ENCODE measurements at places on chromosomes 11 and 22.

DNA sequence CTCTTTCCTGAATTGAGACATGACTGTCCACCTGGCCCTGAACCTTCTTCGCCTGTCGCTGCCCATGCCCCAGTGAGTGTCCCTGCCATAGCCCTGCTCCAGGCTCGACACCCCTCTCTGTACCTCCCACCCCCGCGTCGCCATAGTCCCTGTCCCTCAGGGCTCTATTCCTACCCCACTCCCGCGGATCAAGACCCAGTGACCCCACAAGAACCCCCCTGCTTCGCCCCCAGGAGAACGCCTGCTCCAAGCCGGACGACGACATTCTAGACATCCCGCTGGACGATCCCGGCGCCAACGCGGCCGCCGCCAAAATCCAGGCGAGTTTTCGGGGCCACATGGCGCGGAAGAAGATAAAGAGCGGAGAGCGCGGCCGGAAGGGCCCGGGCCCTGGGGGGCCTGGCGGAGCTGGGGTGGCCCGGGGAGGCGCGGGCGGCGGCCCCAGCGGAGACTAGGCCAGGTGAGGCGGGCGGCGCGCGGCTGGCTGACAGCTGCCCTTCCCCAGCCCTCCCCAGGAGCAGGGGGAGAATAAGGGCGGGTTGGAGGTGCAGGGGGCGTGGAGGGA, 5.6 kb downstream of the NRGN start:
- no peak for DNase-seq

DNA sequence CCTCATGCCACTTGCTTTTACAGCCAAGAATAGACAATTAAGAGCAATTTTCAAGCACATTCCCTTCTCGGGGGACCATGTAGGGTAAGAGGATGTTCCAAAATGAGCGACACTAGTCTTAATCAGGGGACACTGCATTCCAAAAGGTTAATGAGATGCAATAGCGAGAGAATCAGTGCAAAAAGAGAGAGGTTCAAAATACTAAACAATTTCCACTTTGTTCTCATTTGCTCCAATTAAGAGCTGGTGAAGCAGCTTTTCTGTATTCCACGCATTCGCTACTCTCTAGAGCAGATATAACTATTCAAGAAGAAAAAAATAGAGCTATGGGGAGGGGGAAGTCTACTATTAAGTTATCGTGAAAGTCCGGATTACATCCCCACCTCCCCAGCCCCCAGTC, 811 bp downstream of the LRRC4C start:
- no peak for DNase-seq

DNA sequence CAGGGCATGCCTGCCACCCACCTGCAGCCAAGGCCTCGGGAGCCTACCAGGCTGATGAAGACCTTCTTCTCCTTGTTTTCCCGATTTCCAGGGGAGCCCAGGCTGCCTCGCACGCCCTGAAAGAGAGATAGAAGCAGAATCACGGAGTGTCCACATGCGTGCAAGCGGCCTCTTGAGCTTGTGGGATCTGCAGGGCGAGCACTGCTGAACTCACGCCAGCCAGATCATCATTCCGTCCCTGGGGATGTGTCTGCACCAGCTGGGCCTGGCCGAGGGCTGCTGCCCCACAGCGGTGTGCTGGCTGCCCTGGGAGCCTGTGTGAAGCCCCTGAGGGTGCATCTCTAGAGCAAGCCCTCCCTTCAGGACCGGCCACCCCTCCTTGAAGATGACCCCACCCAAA, 17.9 kb downstream of the USH1C start:
- no peak for DNase-seq

DNA sequence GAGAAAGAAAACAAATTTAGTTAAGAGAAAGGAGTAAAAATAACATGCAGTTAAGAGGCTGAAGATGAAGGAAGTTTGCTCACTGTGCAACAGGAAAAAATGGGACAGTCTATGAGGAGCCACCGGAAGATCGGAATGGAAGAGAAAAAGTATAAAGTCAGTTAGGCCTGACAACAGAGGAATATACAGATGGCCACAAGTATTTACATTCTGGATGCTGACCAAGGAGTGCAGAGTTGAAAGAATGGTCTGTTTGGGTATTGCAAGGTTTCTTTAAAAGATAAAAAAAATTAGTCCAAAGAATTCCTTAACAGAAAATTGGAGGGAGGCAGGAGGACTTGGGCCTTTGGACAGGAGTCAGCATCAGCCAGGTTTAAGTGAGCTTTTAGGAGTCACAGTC, 37.5 kb downstream of the RBFOX2 start:
- DNase-seq: no peak

DNA sequence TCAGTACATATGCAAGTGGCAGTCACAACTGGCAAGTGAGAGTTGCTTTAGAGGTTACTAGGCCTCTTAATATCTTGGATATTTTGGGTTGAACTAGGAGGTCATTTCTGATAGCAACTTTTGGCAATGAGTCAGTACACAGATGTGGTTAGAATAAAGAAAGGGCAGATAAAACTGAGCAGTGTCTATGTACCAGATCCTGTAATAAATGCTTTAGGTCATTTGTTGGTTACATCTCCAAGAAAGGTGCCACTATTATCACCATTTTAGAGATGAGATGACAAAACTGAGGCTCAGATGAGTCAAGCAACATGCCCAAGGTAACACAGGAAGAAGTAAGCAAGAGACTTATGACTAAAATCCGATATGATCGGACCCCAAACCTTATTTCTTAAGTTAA, 25.0 kb downstream of the MAML2 start:
- no peak for DNase-seq

GRCh38 chr11:61657566-61658290, 22.5 kb upstream of the DAGLA start:
- no peak for DNase-seq

DNA sequence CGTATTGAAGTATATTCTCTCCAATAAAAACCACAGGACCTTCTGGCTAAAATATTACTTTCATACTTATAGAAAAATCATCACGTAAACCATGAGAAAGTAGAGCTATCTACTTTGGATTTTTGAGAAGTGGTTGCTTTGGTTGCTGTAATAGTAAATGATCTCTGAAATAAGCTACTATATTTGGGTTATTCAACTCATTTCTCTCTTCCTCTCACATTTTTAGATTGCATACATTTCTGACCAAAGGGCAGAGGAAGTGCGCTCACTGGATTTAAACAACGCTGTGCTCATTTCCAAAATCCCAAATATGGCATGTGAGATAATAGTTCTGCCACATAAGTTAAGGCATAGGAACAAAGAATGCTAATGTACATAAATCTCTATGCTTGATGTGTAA, 357.0 kb downstream of the LRRC4C start:
- DNase-seq: no peak

- no peak for DNase-seq
These were observed 1334.0 kb downstream of the TBC1D22A start for GRCh38 chr22:48096411-48096810.

Measured in naive B cell (primary cell).